Progenitor cell of endocrine pancreas (in vitro differentiated cells): ENCODE measurements at places on chromosomes 2 and 18. TPM values are rescaled to one million over a fixed set of nuclear protein-coding genes. Genes with fewer than 3 reads are reported as not detected.

DNA sequence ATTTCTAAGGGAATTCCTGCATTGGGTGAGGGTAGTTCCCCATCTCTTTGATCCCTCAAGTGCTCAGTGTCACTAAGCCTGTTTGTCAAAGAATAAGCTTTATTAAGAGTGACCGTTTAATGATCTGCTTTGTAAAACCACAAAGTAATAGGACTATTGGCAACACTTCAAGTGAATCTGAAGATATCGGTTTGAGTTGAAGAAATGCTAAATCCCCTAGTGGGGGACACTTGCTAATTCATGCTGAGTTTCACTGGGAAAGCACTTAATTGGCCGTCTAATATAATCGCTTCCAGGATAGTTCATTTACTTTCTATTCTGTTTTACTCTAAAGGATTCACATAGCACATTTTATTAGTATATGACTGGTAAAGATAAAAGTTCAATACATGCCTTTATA lies 54.4 kb downstream of the DTNA start:
- peaks cover 5% of the 10 kb centered on the region for H3K4me1 ChIP-seq
- peaks cover 4% of the 10 kb centered on the region for H3K36me3 ChIP-seq
- DNase-seq, result no peak
- H3K27me3 ChIP-seq, result no peaks in the 10 kb centered on the region
- H3K4me3 ChIP-seq, result no peak overlapping the region
- no peak overlapping the region for H3K27ac ChIP-seq

DNA sequence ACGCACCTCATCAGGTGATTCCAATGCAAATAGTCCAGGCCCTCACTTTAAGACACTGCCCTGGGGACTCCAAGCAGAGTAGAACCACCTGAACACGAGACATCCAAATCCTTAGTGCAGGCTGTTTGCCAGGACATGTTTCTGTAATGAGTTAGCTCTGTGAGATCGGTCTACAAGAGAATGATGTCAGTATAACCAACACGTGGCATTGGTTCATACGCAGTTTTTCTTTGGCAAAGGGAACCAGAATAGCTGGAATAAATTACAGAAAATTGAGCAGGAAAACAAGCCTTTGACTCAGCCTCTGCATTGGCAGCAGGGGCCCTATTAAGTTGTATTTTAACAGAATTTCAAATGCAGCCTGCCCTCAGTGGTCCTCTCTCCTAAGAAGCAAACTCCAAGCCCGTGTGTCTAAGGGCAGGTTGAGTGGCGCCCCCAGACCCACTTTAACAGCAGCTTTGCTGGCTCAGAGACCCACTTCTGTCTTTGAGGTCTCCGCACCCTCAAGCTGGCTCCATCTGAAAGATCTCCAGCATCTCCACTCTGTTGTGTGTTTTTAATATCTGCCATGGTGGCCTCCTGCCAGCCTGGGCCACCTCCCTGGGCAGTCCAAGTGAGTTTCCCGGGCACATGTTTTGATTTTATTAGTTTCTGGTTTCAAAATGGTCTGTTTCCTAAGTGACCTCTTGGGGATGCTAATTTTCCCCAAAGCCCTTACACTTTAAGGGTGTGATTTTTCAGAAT lies 61.3 kb downstream of the ALPK2 start:
- no peak for DNase-seq
- H3K4me1 ChIP-seq, result peaks cover 4% of the 10 kb centered on the region
- no peak overlapping the region for H3K4me3 ChIP-seq

DNA sequence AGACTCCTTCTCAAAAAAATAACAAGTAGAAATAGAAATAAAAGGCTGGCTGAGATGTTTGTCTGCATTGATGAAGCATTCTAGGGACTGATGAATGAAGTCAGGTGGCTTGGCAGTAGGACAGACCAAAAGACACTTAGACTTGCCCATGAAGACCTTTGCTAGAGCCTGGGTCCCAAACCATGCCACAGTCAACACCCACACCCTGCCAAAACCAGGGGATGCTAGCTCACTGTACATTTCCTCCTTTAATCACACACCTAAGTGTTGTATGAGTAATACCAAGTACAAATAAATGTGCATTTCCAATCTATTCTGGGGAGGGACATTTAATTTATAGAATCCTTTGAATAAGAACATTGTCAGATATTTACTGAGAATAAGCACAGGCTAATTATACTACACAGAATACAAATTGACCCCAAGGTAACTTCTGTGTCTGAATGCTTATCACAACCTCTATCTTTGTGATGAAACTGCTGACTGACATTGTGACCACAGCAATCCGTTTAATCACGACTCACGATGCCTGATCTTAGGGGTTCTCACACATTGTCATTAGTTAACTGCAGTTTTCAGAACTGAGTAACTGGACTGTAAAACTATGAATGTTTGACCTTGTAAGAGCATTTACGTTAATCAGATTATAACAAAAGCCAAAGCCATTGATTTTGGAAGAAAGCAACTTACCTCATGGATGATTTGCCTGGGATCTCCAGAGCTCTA lies 10.5 kb upstream of the NOL10 start:
- no peak overlapping the region for H3K4me3 ChIP-seq
- H3K4me1 ChIP-seq, result no peaks in the 10 kb centered on the region
- H3K36me3 ChIP-seq, result no peaks in the 10 kb centered on the region
- H3K27me3 ChIP-seq, result peaks cover 9% of the 10 kb centered on the region

DNA sequence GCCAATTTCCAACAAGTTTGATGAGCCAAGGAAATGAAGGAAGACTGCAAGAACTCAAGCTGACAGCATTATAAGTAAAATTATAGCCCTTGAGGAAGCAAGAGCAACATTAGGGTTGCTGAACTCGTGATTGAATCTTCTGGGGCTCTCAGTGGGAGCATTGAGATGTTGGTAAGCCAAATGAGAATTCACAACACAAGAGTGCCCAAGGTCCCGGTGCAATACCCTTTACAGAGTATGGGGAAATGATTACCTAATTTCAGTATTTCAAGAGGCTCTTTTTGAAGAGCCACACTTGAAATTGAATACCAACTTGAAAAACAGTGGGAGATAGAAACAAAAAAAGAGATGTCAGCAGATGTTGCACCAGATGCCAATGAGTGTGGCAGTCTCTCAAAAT lies 554.5 kb downstream of the STK39 start:
- no peak overlapping the region for H3K27ac ChIP-seq
- peaks cover 9% of the 10 kb centered on the region for H3K4me1 ChIP-seq

GRCh38 chr2:65054749-65055421 lies 1.3 kb upstream of the CEP68 start:
- H3K4me3 ChIP-seq, result peak overlapping the region; percentile 94
- H3K27me3 ChIP-seq, result no peaks in the 10 kb centered on the region
- no peak for DNase-seq
- H3K36me3 ChIP-seq, result no peaks in the 10 kb centered on the region
- H3K4me1 ChIP-seq, result peaks cover 21% of the 10 kb centered on the region
- no peak overlapping the region for H3K27ac ChIP-seq

GRCh38 chr2:28750316-28751251 lies 1.0 kb upstream of the PPP1CB start:
- no peaks in the 10 kb centered on the region for H3K36me3 ChIP-seq
- H3K4me1 ChIP-seq, result peaks cover 30% of the 10 kb centered on the region
- H3K27me3 ChIP-seq, result no peaks in the 10 kb centered on the region
- peak overlapping the region; percentile 88 for H3K4me3 ChIP-seq
- H3K27ac ChIP-seq, result peak overlapping the region; percentile 99

DNA sequence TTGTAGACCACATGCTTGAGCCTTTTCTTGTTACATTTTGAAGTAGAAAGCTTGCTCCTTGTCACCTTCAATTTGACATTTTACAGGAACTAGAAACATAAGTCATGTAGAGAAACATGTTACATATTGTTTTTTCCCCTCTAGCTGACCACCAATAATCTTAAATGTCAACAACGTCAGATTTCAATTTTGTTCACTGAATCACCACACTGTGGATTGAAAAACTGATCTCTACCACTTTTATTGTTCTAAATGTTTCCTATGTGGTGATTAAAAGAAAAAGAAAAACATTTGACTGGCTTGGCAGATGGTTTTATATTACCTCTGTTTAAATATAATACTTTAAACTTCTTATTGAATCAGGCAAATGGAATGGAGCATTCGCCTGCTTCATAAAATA lies 87.7 kb downstream of the DSEL start:
- H3K36me3 ChIP-seq, result no peaks in the 10 kb centered on the region
- no peak for DNase-seq
- H3K27me3 ChIP-seq, result no peaks in the 10 kb centered on the region
- no peak overlapping the region for H3K4me3 ChIP-seq
- H3K4me1 ChIP-seq, result no peaks in the 10 kb centered on the region

The PLGLB1 gene
- 6.9 and 8.6 TPM in 2 replicates for total RNA-seq

The LAMA1 gene
- total RNA-seq, result 257 and 299 TPM in 2 replicates

- no peaks in the 10 kb centered on the region for H3K36me3 ChIP-seq
- no peak overlapping the region for H3K27ac ChIP-seq
- DNase-seq, result no peak
- H3K4me1 ChIP-seq, result no peaks in the 10 kb centered on the region
- peaks cover 8% of the 10 kb centered on the region for H3K27me3 ChIP-seq
Measured at GRCh38 chr18:26806224-26806623, 59.3 kb downstream of the AQP4 start.

- peaks cover 12% of the 10 kb centered on the region for H3K4me1 ChIP-seq
- H3K27me3 ChIP-seq, result peaks cover 77% of the 10 kb centered on the region
- peak overlapping the region; percentile 42 for H3K27ac ChIP-seq
- no peak overlapping the region for H3K4me3 ChIP-seq
Measured at GRCh38 chr2:199460846-199461710, 3.3 kb upstream of the SATB2 start.

GRCh38 chr2:69954084-69954483 lies 7.3 kb downstream of the ASPRV1 start:
- no peak for DNase-seq
- H3K36me3 ChIP-seq, result no peaks in the 10 kb centered on the region
- peaks cover 16% of the 10 kb centered on the region for H3K27me3 ChIP-seq

The LCT gene
- 0.19 TPM in 1 of 2 replicates, not detected in the other for total RNA-seq

GRCh38 chr2:48651158-48651790 lies 33.6 kb downstream of the GTF2A1L start:
- no peaks in the 10 kb centered on the region for H3K4me1 ChIP-seq
- no peak overlapping the region for H3K4me3 ChIP-seq
- H3K27me3 ChIP-seq, result no peaks in the 10 kb centered on the region

The SMAD4 gene
- total RNA-seq, result 164 and 165 TPM in 2 replicates

The HRH4 gene
- not detected in 2 replicates for total RNA-seq

- no peak overlapping the region for H3K4me3 ChIP-seq
- H3K27ac ChIP-seq, result no peak overlapping the region
- no peak for DNase-seq
- H3K4me1 ChIP-seq, result peaks cover 11% of the 10 kb centered on the region
- H3K36me3 ChIP-seq, result no peaks in the 10 kb centered on the region
Measured at GRCh38 chr2:30871980-30872789, 64.9 kb upstream of the CAPN13 start.

- no peaks in the 10 kb centered on the region for H3K27me3 ChIP-seq
- peaks cover 4% of the 10 kb centered on the region for H3K4me1 ChIP-seq
- no peak for DNase-seq
- no peak overlapping the region for H3K4me3 ChIP-seq
- no peaks in the 10 kb centered on the region for H3K36me3 ChIP-seq
Measured at GRCh38 chr2:204024906-204025475, 88.4 kb downstream of the ICOS start.

DNA sequence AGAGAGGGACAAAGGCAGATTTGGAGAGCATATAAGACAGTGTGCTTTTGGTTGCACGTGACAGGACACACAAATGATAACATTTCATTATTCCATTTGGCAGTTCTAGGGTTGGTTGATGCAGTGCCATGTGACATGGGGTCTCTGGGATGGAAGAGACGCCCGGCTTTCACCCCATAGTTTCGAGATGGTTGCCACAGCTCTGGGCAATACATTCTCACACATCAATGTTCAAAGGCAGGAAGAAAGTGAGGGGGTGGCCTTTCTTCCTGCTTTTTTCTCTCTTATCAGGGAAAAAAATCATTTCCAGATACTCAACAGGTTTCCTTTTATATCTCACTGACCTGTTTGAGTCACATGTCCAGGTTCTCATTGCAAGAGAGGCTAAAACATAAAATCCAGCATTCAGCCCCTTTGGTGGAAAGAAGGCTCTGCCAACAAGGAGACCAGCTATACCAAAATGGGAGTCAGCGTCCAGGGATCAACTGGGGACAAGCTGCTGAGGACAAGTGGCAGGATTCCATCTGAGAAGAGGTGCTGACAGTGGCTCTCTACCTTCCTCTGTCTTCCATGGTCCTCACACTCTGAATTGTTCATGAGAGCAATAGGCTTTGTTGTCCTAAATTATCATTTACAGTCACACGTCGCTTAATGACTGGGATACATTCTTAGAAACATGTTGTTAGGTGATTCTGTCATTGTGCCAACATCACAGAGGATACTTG lies 29.1 kb upstream of the ANKRD44 start:
- no peaks in the 10 kb centered on the region for H3K4me1 ChIP-seq
- no peak overlapping the region for H3K4me3 ChIP-seq
- DNase-seq, result no peak
- no peak overlapping the region for H3K27ac ChIP-seq
- no peaks in the 10 kb centered on the region for H3K36me3 ChIP-seq
- no peaks in the 10 kb centered on the region for H3K27me3 ChIP-seq

The RAX gene
- not detected in 2 replicates for total RNA-seq

The CRYGD gene
- total RNA-seq, result not detected in 2 replicates

The CYP26B1 gene
- 31.5 and 37.5 TPM in 2 replicates for total RNA-seq

- H3K4me3 ChIP-seq, result no peak overlapping the region
- H3K4me1 ChIP-seq, result peaks cover 2% of the 10 kb centered on the region
- no peak for DNase-seq
- H3K27ac ChIP-seq, result no peak overlapping the region
- H3K27me3 ChIP-seq, result peaks cover 20% of the 10 kb centered on the region
- H3K36me3 ChIP-seq, result no peaks in the 10 kb centered on the region
Measured at GRCh38 chr2:126883666-126884040, 15.0 kb upstream of the TEX51 start.

- H3K27me3 ChIP-seq, result peaks cover 39% of the 10 kb centered on the region
- no peak overlapping the region for H3K4me3 ChIP-seq
Measured at GRCh38 chr2:96927405-96928171, 57.7 kb upstream of the SEMA4C start.

The MARCO gene
- not detected in 2 replicates for total RNA-seq
